ENCODE measurements at places on chromosomes 11 and 22.
A peak's percentile ranks its signal among the peaks of the same experiment; 100 is the strongest.

DNA sequence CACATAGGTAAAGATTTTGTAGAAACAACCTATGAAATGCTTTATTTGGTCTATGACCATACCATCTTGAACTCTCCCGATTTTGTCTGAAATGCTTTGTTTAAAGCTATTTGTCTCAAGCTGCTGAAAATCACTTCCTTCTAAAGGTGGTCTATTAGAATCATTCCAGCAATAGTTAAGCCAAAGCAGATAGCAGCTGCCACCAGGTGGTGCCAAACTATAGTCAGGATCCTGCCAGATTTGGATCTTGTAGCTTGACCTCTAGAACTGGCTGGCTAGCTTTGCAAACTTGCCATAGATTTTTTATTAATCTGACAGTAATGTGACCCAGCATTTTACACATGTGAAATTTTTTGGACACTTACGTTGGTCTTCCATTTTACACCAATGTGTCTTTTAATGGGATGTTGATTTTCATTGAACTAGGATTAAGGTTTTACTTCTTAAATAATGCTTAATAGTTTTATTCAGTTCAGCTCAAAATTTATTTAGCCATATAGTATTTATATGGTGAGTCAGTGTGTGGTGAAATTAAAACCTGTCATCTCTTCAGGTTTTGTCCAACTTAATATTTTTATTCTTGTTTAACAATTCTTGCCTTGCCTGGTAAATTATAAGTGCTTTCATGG is 19.7 kb downstream of the CTR9 start:
- DNase-seq, result no peak

DNA sequence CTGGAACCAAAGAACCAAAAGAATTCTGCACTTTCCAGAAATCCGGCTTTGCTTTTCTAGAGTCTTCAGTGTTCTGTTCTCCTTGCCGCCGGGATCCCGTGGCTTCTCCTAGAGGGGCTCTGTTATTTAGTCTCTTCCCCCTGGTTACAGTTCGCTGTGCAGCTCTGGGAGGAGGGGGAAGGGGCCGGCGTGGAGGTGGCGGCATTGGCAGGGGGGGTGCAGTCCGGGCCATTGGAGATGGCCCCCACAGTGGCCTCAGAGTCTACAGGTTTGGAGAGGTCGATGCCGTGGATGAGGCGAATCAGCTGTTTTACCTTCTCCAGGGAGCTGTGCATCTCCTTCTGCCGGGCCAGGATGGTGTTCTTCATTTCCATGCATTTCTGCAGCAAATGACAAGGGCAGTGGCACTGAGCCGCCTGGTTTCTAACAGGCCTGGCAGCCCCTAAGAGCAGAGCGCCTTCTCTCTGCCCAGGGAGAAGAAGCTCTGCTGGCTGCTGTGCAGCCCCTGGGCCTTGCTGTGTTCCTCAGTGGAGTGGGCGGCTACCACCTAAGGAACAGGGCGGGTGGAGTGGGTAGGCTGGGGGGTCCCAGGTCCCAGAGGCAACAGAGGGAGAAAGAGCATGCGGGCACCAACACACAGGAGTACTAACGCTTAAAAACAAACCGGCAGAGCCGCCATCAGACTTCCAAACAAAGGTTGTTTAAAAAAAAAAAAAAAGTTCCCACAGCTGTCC is 11.6 kb downstream of the LARGE2 start:
- no peak for DNase-seq

DNA sequence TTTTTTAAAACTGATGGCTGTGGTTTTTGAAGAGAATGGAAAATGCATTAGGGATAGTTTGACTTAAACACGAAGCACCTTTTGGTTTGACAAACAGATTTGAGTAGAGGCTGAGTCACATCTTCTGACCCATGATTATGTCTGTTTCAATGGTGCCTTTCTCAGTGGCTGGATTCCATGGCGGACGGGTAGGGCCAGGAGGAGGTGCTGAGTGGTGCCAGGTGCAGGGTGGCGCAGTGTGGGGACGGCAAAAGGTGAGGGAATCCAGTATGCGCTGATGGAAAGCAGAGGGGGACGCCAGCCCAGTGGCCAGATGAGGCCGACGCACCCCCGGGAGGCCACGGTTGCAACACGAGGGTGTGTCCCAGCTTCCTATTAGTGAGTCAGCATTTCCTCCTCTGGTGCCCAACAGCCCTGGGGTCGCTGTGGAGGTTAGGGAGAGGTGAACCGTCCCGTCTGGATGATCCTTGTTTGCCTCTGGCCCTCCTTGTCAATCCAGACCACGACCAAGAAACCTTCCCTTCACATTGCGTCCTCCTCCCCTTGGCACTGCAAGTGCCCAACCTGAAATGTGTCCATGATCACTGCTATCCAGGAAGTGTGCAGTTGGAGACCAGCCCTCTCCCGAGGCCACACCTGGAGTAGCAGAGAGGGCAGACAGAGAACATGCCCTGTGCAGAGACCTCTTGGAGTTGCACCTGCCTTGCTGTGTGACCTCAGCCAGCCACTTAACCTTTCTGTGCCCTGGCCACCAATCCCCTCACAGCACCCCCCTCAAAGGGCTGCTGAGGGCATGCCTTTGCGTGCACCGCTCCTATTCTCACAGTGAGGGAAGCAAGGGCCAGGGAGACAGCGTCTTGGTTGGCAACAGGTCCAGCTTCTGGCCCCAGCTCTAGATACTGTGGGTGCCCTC is 32.5 kb upstream of the ATXN10 start:
- DNase-seq, result no peak

GRCh38 chr11:78660471-78660870 is 85.8 kb upstream of the NARS2 start:
- no peak for DNase-seq

- no peak for DNase-seq
Observed at GRCh38 chr11:67983951-67984350, 19.9 kb downstream of the UNC93B1 start.

DNA sequence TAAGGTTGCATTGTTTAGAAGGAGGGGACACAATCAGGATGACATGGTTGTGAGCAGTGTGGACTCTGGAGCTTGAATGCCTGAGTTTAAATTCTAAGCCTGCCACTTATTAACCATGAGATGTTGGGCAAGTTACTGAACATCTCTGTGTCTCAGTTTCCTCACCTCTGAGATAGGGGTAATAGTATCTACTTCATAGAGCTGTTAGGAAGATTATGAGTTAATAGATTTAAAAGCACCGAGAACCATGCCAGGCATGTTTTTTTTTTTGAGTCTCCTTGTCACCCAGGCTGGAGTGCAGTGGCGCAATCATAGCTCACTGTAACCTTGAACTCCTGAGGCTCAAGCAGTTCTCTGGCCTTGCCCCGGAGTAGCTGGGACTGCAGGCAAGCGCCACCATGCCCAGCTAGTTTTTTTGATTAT is 33.3 kb downstream of the ST14 start:
- no peak for DNase-seq

DNA sequence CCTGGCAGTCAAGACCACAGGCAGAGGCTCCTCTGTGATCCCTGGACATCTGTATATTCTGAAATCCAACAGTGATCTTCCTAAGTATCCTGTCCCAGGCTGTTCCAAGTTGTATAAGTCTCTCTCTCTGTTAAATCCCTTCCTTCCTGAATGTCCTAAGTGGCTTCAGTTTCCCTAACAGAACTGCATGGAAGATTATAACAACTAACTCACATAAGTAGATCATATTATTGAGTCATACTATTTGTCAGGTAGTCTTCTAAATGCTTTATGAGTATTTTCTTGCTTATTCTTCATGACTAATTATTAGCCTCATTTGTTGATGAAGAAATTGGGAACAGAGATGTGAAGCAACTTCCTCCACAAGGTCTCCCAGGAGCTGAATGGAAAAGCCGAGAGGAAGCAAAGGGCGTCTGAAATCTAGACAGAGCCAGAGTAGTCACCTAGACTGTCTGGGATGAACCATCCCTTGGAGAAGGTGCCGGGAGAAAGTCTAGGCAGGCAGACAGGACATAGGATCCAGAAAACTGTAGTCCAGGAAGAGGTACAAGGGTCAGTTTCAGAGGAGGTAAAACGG is 93.2 kb upstream of the FAT3 start:
- DNase-seq, result no peak

DNA sequence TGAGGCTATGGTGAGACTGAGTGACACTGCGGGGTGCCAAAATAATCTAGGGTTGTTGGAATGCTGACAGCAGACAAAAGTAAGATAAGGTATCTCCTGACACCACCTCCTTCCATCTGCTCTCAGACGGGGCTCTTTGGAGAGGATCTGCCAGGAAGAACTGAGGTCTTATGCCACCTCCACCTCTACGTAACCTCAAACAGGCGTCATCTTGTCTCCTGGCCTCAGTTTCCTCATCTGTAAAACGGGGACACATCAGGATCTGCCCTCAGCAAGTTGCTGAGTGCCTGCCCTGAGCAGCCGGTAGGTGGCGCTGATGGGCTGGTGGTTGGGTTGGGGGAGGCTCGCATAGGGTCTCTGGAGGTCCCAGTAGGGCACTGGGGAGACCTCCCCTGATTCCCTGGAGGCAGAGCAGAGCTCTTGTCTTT is 1.7 kb upstream of the MYEOV start:
- peak; percentile 47 for DNase-seq

- no peak for DNase-seq
Observed at GRCh38 chr11:83583757-83584366, 297.7 kb upstream of the CCDC90B start.

GRCh38 chr11:62965574-62965973 is 19.2 kb downstream of the SLC22A6 start:
- no peak for DNase-seq

GRCh38 chr11:128198216-128198772 is 389.1 kb downstream of the ETS1 start:
- DNase-seq, result no peak

- no peak for DNase-seq
Observed at GRCh38 chr11:3133261-3134217, 31.6 kb downstream of the OSBPL5 start.

DNA sequence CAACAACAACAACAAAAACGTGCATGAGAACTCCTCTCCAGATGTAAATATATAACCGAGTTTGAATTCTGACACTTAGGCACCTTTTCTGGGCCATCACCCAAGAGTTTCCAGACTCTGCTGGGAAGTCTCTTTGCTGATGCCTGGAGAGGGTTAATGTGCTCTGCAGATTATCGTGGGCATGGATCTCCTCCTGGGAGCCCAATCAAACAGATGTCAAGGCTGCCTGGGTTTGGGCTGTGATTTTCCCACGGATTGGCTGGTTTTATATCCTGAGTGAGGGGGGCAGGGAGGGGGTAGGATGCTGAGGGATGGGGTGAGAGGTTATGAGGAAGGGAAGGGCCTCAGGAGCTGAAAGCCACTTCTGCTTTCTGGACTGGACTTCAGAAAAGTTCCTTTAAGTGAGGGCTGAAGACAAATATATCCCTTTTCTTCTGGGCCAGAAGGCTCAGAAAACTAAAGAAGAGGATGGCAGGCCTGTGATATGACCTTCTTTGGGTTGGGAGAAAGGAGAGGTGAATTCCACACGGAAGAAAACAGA is 4.2 kb downstream of the ELF5 start:
- no peak for DNase-seq

- DNase-seq, result no peak
Observed at GRCh38 chr11:47510209-47510608, 42.7 kb downstream of the CELF1 start.

DNA sequence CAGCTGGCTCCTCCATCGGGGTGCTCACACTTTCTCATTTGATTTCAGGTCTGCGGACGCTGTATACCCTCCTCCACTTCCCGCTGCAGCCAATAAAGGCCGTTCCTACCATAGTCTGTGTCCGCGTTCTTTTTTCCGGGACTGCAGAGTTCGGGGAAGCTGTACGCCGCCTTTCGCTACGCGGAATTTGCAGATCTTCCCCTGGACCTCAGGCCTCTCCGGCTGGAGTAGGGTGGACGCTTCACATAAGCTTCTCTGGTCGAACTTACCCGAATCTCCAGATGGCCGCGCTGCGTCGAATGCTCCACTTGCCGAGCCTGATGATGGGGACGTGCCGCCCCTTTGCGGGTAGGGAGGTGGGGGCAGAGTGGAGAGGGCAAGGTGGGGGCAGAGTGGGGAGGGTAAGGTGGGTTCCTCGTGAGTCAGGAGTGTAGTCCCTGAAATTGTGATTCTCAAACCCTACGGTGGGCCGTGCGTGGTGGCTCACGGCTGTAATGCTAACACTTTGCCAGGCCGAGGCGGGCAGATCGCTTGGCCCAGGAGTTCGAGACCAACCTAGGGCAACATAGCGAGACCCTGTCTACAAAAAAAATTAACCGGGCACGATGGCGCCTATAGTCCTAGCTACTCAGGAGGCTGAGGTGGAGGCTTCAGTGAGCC is 617 bp downstream of the CSKMT start:
- peak; percentile 61 for DNase-seq

- DNase-seq, result no peak
Observed at GRCh38 chr11:31355131-31355530, 14.4 kb downstream of the DCDC1 start.

- DNase-seq, result no peak
Observed at GRCh38 chr11:86558207-86558606, 114.2 kb downstream of the ME3 start.

GRCh38 chr11:7494086-7494745 is 8.9 kb downstream of the OLFML1 start:
- DNase-seq, result no peak

GRCh38 chr11:57123590-57123989 is 58.2 kb upstream of the LRRC55 start:
- DNase-seq, result no peak

- no peak for DNase-seq
Observed at GRCh38 chr22:30044369-30044768, 35.9 kb upstream of the HORMAD2 start.
